ENCODE measurements at places on chromosomes 2 and 18.

- DNase-seq: no peak
Observed at GRCh38 chr2:230934231-230935129, 9.4 kb upstream of the GPR55 start.

GRCh38 chr2:103293067-103293741 is 531.4 kb downstream of the TMEM182 start:
- no peak for DNase-seq

- DNase-seq: peak; percentile 7
Observed at GRCh38 chr2:14257801-14258507, 374.6 kb upstream of the LRATD1 start.

DNA sequence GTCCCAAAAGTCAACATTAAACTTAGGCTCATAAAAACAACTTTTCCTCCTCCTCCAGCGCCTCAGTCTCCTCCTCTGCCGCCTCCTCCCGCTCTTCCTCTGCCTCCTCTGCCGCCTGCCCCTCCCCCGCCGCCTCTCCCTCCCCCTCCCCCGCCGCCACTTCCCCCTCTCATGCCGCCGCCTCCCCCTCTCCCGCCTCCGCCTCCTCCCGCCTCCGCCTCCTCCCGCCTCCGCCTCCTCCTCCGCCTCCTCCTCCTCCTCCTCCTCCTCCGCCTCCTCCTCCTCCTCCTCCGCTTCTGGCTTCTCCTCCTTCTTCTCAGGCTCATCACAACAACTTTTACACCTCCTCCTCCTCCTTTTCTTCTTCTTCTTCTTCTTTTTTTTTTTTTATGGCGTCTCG is 599.9 kb downstream of the TMEM182 start:
- no peak for DNase-seq

GRCh38 chr2:129396980-129397599 is 582.4 kb upstream of the RAB6C start:
- DNase-seq: peak; percentile 11

DNA sequence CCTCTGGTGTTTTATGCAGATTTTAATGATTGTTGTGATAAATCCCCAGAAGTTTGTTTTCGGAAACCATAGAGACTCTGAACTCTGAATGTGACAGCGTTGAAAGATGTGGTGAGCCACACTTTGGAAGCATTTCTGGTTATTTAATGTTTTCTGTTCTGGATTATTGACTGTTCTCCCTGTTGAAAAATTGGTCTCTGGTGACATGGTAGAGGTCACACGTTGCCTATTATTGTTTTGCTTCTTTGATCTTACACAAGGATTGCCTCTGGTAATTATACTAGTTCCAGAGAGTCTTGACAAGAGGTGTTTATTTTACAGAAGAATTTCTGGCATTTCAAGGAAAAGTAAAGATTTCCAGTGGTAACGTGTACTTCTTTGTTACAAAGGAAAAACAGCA is 127.1 kb downstream of the GREB1L start:
- DNase-seq: no peak

GRCh38 chr18:69590150-69590549 is 189.5 kb downstream of the DOK6 start:
- DNase-seq: peak; percentile 42

GRCh38 chr18:73340135-73340977 is 472.6 kb upstream of the NETO1 start:
- DNase-seq: peak; percentile 45

DNA sequence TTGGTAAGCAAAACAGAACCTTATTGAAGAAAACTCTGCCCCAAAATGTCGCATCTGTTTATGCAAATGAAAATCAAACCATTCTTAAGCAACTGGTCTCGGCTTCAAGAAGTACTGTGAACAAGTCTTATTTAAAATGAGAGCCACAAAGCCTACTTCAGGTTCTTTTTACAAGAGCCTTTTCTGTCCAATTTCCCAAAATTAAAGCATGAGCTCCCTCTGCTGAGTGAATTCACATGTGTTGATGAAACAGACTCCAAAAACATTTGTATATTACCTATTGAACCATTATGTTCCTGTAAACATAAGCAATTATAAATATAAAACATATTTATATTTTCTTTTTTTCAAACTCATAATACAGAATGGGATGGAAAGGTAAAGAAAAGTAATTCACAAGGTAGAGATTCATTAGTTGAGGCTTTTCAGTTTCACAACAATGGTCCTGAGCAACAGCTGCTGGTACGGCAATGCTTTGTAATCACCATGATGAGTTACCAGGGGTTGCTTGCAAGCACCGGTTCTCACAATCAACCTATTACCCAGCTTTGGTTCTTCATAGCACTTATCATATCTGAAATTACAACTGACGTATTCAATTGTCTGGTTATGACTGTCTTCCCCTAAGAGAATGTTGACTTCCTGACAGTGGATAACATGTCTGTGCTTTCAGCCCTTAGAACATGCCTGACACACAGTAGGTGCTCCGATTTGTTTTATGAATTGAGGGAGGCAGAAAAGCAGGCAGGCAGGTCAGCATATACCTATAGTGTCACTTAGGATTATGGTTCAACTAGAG is 108.4 kb upstream of the BZW1 start:
- DNase-seq: peak; percentile 81

GRCh38 chr2:204199357-204199756 is 262.8 kb downstream of the ICOS start:
- no peak for DNase-seq
